Stimulated activated CD8-positive, alpha-beta memory T cell treated with anti-CD3 and anti-CD28 coated beads, Interleukin-7, amount 100 ng/mL, for 24 hours (primary cell): ENCODE measurements at places on chromosomes 6 and 20.

GRCh38 chr6:139680819-139681218, 306.4 kb upstream of the CITED2 start:
- no peak for DNase-seq

DNA sequence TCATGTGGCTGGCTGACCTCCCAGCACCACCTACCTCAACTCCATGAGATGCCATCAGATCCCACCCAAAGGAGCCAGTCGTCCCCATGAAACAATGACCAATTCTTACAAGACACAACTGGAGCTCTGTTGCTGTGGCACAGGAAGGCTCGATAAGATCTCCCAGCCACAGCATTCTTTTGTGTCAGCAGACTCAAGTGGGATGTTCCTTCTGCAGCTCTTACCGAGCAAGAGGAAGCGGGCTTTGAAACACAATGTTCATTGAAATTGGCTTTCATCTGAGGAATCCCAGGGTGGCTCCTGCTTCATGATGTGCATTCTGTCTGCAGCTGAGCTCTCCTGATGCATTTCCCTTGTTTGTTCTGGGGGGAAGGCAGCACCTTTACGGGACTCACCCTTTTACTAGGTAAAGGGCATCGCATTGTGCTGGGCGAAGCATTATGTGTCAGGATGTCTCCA, 222.0 kb upstream of the SGK1 start:
- DNase-seq, result no peak

DNA sequence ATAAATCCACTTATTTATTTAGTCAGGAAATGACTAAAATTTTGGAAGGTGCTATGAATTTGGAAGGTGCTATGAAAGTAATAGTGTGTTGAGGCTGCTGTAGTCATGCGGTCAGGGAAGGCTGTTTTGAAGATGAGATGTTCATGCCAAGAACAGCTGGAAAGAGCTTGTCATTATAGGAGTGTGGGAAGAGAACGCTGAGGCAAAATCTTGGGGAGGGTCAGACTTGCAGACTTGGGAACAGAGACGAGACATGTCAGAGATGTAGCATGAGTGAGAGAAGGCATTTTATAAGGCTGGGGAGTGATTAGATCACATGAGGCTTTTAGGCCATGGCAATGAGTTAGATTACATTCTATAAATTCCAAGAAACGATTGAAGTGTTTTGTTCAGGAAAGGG, 124.0 kb upstream of the B3GAT2 start:
- no peak for DNase-seq

DNA sequence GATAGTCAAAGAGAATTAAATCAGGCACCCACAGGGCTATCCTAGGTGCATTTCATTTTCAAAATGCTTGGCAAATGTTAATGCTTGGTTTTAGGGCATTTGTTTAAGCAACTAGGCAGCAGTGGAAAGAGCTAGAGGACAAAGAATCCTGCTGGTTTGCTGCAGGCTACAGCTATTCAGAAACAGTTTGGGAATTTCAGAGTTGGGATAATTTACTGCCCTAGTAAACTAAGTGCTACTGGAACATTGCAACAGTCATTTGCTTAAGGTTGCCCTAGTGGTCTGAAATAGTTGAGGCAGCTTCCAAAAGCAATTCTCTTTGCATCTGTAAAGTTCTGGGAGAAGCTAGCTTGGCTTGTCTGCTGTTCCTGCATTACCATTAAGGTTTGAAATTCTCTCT, 312.7 kb downstream of the LAMA2 start:
- DNase-seq, result no peak

DNA sequence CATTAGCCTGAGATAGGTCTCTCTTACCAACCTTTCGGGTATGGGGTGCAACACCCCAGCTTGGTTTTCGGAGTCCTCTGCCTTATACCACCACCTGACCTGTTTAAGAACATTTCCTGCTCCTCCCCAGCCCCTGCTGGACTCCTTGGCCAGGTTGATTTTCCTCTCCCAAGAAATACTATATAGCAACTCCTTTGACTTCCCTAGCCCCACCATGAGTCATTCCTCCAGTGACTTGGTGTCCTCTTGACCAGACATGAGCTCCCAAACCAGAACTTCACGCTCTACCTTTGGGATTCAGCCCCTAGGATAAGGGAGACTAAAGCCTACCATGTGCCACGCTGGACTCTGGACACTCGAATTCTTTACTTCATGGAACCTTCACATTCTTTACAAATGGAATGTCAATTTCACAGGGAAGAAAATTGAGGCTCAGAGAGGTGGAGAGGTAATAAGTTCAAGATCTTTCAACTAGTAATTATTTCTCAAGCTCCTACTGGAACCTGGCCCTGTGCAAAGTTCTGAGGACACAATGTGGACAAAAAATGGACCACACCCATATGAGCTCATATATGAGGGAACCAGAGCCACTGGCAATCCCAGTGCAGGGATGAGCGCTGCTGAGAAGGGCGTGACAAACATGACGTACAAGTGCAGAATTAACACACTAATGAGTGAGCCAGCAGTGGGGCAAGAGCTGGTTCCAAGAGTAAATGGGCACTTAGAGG, 48.2 kb downstream of the SIRPA start:
- no peak for DNase-seq

- DNase-seq, result no peak
These were observed 7.6 kb upstream of the BTN3A3 start for GRCh38 chr6:26432627-26433201.

- DNase-seq, result peak; percentile 58
These were observed 3.9 kb upstream of the MICB start for GRCh38 chr6:31493875-31494694.

DNA sequence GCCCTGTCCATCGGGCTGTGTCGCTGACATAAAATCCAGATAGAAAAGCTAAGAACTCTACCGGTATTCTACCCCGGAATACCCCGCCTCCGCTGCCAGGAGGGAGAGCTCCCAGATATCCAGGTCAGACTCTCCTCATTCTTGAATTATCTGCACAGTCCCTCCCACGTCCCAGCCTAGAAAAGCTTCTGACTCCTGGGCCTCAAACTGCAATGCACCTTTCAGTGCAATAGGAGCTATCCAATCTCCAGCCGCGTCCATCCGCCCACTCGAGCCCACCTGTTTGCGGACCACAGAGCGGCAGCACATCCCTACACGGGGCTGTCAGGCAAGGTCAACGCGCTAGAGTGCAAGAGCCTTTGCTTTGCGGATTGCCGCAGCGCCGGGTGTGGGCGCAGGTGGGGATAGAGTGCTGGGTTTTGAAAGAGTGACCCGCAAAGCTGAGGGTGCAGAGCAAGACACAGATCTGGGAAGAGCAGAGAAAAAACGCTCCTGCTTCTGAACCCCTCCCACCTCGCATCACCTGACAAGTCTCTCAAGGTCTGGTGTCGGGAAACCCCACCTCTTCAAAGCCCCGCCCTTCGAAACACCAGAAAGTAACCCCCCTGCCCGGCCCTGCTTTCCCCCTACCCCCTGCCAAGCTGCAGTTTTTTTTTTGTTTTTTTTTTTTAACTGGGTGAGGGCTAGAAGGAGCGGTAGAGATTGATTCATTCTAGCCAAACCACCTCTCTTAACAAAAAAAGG, 1.3 kb downstream of the TAPBP start:
- peak; percentile 53 for DNase-seq
